ENCODE measurements at places on chromosomes 2 and 18. TPM values are rescaled to one million over a fixed set of nuclear protein-coding genes. Genes with fewer than 3 reads are reported as not detected.
A peak's percentile ranks its signal among the peaks of the same experiment; 100 is the strongest.

DNA sequence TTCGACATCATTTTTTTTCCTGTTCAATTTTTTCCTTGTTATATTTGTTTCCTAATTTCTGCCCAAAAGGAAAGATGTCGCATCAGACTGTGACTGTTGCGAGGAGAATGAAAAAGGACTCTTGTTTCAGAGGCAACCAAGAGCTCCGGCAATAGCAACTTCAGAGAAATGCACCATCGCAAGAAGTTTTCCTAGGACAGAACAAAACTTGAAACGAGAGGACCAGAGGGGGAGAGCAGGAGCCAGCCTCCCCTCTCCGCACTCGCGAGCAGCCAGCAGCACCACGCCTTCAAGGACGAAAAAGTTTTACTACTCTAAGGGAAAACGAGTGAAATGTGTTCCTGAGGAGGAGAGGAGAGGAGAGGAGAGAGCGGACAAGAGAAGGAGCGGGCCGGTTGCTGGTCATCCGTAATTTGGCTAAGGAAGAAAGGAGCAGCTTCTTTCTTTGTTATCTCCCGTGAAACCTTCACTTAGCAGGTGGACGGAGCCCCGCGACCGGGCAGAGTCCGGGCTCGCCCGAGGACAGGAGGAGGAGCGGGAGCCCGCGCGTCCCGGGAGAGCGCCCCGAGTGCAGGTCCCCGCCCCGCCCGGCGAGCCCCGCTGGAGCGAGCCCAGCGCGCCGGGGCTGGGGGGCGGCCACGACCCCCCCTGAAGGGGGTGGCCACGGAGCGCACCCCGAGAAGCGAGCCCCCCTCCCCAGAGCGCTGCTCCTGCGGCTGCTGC is 744 bp downstream of the POU3F3 start:
- DNase-seq, result no peak
- no peaks in the 10 kb centered on the region for H3K36me3 ChIP-seq
- H3K27ac ChIP-seq, result peak overlapping the region; percentile 89
- H3K4me3 ChIP-seq, result peak overlapping the region; percentile 61

- no peaks in the 10 kb centered on the region for H3K4me1 ChIP-seq
- DNase-seq, result no peak
- H3K27ac ChIP-seq, result peak overlapping the region; percentile 19
- no peak overlapping the region for H3K4me3 ChIP-seq
- peaks cover 4% of the 10 kb centered on the region for H3K27me3 ChIP-seq
Measured at GRCh38 chr2:98875081-98875728, 60.8 kb downstream of the CRACDL start.

DNA sequence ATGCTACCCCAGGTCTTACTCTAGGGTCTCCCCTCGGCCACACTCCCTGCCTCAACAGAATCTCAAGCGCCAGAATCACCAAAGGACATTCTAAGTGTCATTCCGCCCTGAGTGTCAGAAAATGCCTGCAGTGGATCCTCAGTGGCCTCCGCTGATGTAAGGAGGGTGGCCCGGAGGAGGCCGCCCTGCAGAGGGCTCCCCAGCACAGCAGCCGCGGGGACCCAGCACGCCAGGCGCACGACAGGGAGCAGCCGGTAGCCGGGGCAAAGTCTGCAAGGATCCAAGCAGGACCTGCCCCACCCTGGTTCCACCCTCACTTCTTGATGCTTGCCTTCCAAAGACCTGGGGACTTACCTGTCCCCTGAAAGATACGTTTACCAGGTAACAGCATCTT is 54.2 kb upstream of the ID2 start:
- H3K27ac ChIP-seq, result peak overlapping the region; percentile 71
- no peak for DNase-seq
- no peaks in the 10 kb centered on the region for H3K36me3 ChIP-seq
- H3K4me1 ChIP-seq, result peaks cover 73% of the 10 kb centered on the region
- no peak overlapping the region for H3K4me3 ChIP-seq
- no peaks in the 10 kb centered on the region for H3K27me3 ChIP-seq

DNA sequence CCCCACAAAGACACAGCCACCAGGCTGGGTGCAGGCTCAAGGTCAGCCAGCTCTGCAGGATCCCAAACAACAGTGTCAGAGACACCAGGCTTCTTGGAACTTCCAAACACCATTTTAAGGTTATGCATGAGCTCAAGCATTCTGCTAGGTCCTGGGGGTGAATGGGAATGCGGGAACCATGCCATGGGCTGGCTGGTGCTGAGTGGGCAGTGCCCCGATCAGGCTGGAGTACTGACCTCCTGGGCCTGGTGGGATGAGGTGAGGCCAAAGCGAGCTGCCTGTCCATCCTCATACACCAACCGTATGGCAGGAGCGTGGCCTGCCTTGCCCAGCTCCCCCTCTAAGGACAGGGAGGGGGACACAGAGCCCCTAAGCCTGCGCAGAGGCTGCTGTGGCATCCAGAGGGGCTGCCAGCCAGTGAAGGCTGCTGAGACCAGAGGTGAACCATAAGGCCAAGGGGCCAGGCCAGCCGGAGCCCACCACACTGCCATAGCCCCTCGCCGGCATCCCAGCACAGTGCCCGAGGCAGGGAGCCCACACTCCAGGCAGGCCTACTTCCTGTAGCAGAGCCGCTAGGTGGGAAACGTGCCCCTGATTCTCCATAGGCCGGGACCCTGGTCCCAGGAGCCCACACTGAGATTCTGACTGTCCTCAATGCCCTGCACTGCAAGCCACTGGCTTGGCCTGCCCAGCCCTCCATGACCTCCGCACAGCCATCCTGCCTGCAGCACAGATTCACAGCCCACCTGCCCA is 135.0 kb downstream of the HDAC4 start:
- H3K4me1 ChIP-seq, result peaks cover 22% of the 10 kb centered on the region
- no peak overlapping the region for H3K4me3 ChIP-seq
- H3K27me3 ChIP-seq, result no peaks in the 10 kb centered on the region
- peak overlapping the region; percentile 27 for H3K27ac ChIP-seq

The MC5R gene
- not detected for total RNA-seq

The LINC00305 gene
- 1.6 TPM for total RNA-seq

The UGT1A3 gene
- total RNA-seq, result not detected

The LIPG gene
- total RNA-seq, result 34.4 TPM

The SERPINB2 gene
- total RNA-seq, result not detected
